Myocyte (in vitro differentiated cells): ENCODE measurements at places on chromosomes 12 and 14. TPM values are rescaled to one million over a fixed set of nuclear protein-coding genes. Genes with fewer than 3 reads are reported as not detected.

The DNAI7 gene
- 0.19 TPM in 1 of 2 replicates, not detected in the other for total RNA-seq

The GTF2H3 gene
- 33.8 and 41.3 TPM in 2 replicates for total RNA-seq

- peak; percentile 13 for DNase-seq
Observed at GRCh38 chr12:19846574-19846973, 407.3 kb downstream of the AEBP2 start.

GRCh38 chr14:25041898-25042297, 8.0 kb downstream of the STXBP6 start:
- DNase-seq: no peak

DNA sequence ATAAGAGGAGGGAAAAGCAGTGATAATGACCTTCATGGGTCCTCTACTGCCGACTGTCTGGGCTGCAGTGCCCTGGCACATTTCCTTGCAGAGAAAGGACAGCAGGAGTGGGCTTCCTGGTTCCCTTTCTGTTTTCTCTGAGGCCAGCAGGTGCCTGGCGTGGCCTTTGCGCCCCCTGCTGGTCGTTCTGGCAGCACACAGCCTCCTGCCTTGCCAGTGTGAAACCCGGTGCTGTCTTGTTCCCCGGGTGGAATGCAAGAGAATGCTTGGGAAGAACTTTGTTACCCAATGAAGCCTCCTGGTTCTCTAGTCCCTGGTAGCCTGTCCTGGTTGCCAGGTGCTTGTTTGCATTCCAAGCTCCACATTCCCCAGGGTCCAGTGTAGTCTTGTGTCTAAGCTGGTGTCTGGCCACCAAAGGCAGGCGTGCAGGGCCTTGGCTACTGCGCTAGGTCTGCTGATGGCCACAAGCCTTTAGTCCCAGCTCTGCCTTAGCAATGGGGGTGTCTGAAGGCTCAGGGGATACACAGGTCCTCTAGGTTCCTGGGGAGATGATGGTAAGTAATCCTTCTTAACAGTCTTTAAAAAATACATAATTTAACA, 1392.4 kb upstream of the TMEM132C start:
- DNase-seq: peak; percentile 70

- no peak for DNase-seq
Observed at GRCh38 chr12:12885096-12885792, 6.1 kb upstream of the GPRC5A start.

DNA sequence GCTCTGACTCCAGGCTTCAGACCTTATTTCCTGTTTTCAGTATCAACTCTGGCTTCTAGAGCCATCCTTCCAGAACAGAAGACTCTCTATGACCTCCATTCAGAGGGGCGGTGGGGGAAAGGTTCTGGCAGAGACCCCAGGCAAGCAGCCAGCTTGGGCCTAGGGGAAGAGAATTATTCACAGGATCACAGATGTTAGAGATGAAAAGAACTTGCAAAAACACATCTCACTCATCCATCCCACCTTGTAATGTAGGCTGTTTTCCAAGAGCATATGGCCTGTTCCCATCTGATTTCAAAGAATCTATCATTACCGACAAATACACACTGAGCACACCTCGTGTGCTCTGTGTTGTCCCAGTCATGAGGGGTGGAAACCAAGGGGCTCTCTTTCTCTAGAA, 131.9 kb downstream of the GRIN2B start:
- no peak for DNase-seq
